ENCODE measurements at places on chromosomes 4 and X. TPM values are rescaled to one million over a fixed set of nuclear protein-coding genes. Genes with fewer than 3 reads are reported as not detected.
A peak's percentile ranks its signal among the peaks of the same experiment; 100 is the strongest.

- no peak for DNase-seq
These were observed 88.9 kb upstream of the TFDP3 start for GRCh38 chrX:133307094-133307493.

The CT45A1 gene
- not detected for total RNA-seq

- no peak for DNase-seq
These were observed 24.3 kb upstream of the SRD5A3 start for GRCh38 chr4:55321707-55322264.

GRCh38 chrX:16018291-16018690 lies 105.1 kb upstream of the GRPR start:
- DNase-seq = no peak

DNA sequence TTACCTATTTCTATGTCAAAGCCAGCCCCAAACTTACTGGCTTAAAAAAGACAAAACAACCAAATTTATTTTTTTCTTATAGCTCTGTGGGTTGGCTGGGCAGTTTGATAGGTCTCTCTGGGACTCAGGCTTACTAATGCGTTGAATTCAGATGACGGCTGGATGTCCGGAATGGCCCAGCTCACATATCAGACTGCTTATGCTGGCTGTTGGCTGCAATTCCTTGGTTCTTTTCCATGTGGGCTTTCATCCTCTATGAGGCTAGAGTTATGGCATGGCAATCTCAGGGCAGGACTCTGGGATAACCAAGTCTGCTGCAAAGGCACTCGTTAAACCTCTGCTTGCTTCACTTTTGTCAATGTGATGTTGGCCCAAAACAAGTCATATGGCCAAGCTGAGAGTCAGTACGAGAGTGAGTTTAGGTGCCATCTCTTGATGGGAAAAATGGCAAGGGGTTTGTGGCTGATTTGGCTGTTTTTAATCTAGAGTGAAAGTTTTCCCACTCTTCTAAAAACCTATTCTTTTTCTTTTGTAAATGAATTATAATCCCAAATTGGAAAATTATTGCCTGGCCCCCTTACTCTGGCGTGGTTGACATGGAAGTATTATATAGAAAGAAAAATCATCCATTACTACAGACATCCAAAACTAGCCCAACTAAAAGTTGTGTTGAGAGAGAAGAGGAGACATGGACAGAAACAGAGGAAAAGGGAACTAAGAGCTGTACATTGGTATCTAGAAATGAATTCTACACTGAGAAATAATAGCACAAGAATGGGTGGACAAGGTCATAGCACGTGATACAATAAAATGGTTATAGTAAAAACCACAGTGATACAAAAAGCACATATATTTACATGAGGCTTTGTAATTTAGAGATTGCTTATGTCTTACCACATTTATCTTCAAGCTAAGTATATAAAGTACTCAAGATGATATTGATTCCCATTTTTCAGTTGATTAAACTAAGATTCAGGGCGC lies 6.6 kb downstream of the PRIMPOL start:
- DNase-seq = no peak

- DNase-seq = no peak
These were observed 8.2 kb upstream of the TRAM1L1 start for GRCh38 chr4:117093571-117093970.

- no peak for DNase-seq
These were observed 109.3 kb downstream of the HMX1 start for GRCh38 chr4:8762356-8762755.

The SEPTIN6 gene
- total RNA-seq = 19.4 TPM

The CFAP99 gene
- total RNA-seq = not detected

GRCh38 chr4:119506806-119507205 lies 121.8 kb downstream of the PDE5A start:
- DNase-seq = no peak

DNA sequence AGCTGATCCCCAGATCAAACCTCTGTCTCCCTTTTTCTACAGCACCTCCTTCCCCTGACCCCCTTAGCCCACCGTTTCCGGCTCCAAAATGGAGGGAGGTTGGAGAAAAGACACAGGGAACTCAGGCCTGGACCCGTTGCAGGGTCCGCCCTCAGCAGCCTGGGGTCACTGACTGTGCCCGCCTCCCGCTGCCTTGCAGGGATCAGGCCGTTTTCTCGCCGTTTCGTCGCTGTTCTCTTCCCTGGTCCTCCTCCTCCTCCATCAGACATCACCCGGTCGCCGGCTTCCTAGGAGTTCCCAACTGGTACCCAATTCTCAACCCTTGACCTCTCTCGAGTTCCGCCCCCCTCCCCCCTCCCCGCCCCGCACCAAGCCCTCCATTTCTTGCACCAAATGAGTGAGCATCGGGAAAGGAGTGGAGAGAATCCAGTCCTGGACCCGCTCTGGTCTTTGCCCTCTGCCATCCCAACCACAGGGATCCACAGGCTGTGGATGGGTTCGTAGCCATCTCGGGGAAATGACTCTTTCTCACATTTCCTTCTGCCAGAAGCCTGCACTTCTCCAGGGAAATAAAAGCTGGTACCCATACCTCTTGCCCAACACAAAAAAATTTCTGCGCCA lies 493 bp downstream of the TCEAL5 start:
- no peak for DNase-seq

The SAP30 gene
- total RNA-seq = 18.4 TPM

- peak; percentile 68 for DNase-seq
These were observed 807 bp downstream of the SEL1L3 start for GRCh38 chr4:25861951-25862410.
